CD8-positive, alpha-beta memory T cell (primary cell): ENCODE measurements at places on chromosomes 4 and X. TPM values are rescaled to one million over a fixed set of nuclear protein-coding genes. Genes with fewer than 3 reads are reported as not detected.

DNA sequence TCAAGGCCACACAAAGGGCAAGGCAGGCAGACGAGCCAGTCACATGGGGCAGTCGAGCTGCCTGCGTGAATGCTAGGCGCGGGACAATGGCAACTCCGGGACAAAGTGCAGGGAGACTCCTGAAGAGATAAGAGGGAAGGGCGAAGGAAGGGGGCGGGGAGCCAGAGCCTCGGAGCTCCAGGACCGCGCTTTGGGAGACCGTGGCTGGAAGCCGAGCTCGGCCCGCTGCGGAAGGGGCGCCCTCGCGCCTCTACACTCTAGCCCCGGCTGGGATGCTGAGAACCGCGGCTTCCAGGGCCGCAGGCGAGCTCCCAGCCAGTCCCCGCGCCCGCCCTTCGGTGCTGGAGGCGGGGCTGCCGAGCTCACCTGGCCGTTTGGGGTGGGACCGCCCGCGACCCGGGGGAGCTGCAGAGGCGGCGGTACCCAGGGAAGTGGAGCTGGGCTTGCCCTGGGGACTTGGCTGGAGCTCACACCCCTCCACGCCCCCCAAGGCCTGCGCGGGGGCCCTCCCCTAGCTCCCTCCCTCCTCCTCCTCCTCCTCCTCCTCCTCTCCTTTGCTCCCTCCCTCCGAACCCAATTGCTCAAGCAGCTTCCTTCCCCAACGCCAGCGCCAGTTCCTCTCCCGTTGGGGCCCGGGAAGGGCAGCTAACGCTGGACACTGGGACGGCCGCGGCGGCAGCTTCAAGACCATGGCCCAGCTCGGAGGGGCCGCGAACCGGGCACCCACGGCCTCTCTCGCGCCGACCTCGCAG is at the start of gene SOWAHD:
Gene SOWAHD (plus strand): TSS at position 610 of the 752 bp plus-strand sequence. CDS start 80 bp downstream, at position 690.
- H3K27ac ChIP-seq, result no peak within 1 kb of the TSS
- H3K36me3 ChIP-seq, result no peaks in the 10 kb centered on the region
- peak; percentile 21 for DNase-seq
- H3K27me3 ChIP-seq, result no peaks in the 10 kb centered on the region
- peak within 1 kb of the TSS; percentile 47 for H3K4me3 ChIP-seq

Gene GRPR
- 0.20 TPM for total RNA-seq

Gene TMEM31
- not detected for total RNA-seq

DNA sequence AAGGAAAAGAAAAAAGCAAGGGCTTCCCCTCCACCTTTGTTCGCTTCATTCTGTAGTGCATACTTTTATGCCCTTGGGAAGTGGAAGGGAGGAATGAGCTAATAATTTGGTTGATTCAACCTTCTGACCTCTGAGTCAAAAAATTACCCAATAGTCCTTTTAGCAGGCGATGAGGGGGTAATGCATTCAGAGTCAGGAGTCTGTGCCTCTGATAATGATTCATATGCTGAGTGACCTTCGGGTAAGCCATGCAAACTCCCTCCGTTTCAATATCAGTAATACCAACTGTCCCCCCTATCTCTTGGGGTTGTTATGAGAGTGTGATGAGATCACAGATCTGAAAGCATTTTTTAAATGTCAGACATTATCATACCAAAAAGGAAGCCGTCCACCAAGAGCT is 41.6 kb upstream of the ACSL4 start:
- no peak for DNase-seq
- no peak overlapping the region for H3K4me3 ChIP-seq
- no peaks in the 10 kb centered on the region for H3K36me3 ChIP-seq
- H3K27ac ChIP-seq, result no peak overlapping the region
- H3K4me1 ChIP-seq, result no peaks in the 10 kb centered on the region
- no peaks in the 10 kb centered on the region for H3K27me3 ChIP-seq

GRCh38 chrX:84865113-84865512 is 138.6 kb upstream of the APOOL start:
- no peak for DNase-seq
- no peaks in the 10 kb centered on the region for H3K4me1 ChIP-seq
- H3K27me3 ChIP-seq, result no peaks in the 10 kb centered on the region

Gene PABPC1L2B
- total RNA-seq, result not detected

DNA sequence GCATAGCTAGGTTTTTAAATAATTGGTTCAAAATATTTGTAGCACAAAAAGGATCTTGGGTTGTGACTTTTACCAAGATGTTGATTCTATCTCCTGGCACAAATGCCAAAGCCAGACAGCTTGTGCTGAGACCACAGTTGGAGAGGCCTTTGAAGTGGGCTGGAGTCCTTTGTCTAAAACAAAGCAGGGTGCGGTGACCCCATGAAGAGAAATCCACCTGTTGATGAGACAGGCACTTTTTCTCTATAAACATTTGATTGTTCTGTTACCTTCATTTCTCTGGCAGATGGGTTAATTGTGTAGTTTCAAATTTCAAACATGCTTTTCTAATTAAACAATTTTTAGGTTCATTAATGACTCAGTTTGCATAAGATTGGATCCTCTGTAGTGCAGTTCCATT is 56.7 kb downstream of the STOX2 start:
- no peak for DNase-seq
- H3K4me3 ChIP-seq, result no peak overlapping the region

Gene PFKFB1
- 0.53 TPM for total RNA-seq

DNA sequence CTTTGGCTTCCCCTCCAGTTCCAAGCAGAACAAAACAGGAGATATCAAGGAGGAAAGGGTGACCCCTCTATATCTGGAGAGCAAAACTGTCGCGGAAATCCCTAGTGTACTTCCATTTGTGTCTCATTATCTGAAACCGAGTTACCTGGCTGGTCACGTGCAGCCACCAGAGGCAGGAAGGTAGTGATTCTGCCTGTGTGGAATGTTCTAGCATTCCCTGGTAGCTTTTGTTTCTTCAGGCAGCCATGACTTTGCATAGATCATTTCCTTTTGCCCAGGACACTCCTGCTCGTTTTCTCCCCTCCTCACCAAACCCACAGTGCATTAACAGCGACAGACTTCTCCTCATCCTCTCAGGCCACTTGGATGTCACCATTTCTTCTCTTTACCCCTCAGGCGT is 107.9 kb downstream of the PTTG2 start:
- no peaks in the 10 kb centered on the region for H3K27me3 ChIP-seq
- H3K4me3 ChIP-seq, result no peak overlapping the region
- no peaks in the 10 kb centered on the region for H3K4me1 ChIP-seq
- peaks cover 10% of the 10 kb centered on the region for H3K36me3 ChIP-seq

- DNase-seq, result no peak
- H3K27me3 ChIP-seq, result no peaks in the 10 kb centered on the region
- H3K4me3 ChIP-seq, result no peak overlapping the region
- no peaks in the 10 kb centered on the region for H3K36me3 ChIP-seq
Measured at GRCh38 chr4:3706111-3706511, 60.1 kb upstream of the ADRA2C start.

DNA sequence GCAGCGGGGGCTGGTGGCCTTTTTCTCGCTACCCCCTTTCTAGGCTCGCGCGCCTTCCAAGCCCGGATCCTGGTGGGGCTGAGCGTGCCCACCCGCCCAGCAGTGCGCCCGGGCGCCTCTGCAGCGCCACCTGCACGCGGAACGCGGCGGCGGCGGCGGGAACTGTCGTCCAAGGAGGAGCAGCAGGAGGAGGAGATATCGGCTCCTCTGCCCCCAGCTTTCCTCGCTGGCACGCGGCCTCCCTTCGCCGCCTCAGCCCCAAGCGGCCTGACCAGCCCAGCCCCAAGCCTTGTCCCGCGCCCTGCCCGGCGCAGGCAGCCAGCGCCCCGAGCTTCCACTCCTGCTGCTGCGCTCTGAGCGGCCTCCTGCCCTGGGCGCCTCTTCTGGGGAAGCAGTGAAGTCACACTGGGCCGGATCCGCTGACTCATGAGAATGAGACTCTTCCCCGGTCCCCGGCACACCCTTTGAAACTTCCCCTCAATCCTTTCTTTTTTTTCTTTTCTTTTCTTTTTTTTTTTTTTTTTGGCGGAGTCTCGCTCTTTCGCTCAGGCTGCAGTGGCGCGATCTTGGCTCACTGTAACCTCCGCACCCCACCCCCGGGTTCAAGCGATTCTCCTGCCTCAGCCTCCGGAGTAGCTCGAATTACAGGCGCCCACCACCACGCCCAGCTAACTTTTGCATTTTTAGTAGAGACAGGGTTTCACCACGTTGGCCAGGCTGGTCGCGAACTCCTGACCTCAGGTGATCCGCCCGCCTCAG is 10.6 kb upstream of the ELF4 start:
- H3K27ac ChIP-seq, result peak overlapping the region; percentile 31
- no peaks in the 10 kb centered on the region for H3K27me3 ChIP-seq
- no peaks in the 10 kb centered on the region for H3K36me3 ChIP-seq
- no peaks in the 10 kb centered on the region for H3K4me1 ChIP-seq

DNA sequence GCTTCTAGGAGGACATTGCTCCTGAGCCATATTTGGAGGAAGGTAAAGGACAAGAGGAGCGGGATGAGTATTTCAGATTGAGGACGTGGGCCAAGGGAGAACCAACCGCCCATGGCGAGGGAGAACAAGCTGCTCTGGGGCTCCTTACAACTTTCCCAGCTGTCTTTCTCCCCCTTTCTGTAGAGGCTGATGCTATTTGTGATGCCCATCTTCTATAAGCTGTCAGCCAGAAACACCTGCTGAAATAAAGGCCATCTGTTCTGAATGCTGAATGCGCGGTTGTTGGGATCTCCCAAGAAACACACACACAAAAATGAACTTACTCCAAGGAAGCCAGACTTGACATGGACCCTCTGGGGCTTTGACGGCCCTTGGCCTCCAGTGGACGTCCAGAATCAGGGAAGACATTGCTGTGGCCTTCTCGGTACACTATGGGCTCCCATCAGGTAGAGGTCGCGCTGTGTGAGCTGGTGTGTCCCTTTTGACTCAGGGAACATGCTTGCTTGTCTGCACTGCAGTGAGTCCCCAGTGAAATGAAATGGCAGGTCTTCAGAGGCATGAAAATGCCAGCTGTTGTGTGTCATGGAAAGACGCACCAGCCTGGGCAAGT is 30.9 kb downstream of the RWDD4 start:
- no peaks in the 10 kb centered on the region for H3K4me1 ChIP-seq
- H3K27ac ChIP-seq, result no peak overlapping the region
- no peaks in the 10 kb centered on the region for H3K27me3 ChIP-seq

GRCh38 chr4:171342646-171343045 is 470.6 kb upstream of the GALNTL6 start:
- H3K4me1 ChIP-seq, result no peaks in the 10 kb centered on the region
- H3K4me3 ChIP-seq, result no peak overlapping the region
- no peak overlapping the region for H3K27ac ChIP-seq
- no peaks in the 10 kb centered on the region for H3K27me3 ChIP-seq

Gene TMPRSS11E
- total RNA-seq, result 0.18 TPM

Gene HGFAC
- total RNA-seq, result not detected

GRCh38 chr4:125020089-125021034 is 294.4 kb upstream of the FAT4 start:
- H3K4me3 ChIP-seq, result no peak overlapping the region
- no peaks in the 10 kb centered on the region for H3K36me3 ChIP-seq
- H3K27ac ChIP-seq, result no peak overlapping the region

- no peak overlapping the region for H3K4me3 ChIP-seq
- H3K36me3 ChIP-seq, result no peaks in the 10 kb centered on the region
- H3K27ac ChIP-seq, result no peak overlapping the region
- DNase-seq, result no peak
- no peaks in the 10 kb centered on the region for H3K4me1 ChIP-seq
Measured at GRCh38 chr4:107164962-107165475, 128.9 kb upstream of the DKK2 start.

Gene MAEA
- total RNA-seq, result 59.4 TPM

Gene ARHGAP24
- not detected for total RNA-seq

GRCh38 chr4:100170986-100171385 is 19.3 kb downstream of the DDIT4L start:
- H3K36me3 ChIP-seq, result no peaks in the 10 kb centered on the region
- H3K4me1 ChIP-seq, result no peaks in the 10 kb centered on the region
- DNase-seq, result no peak
- no peak overlapping the region for H3K27ac ChIP-seq
- no peaks in the 10 kb centered on the region for H3K27me3 ChIP-seq

DNA sequence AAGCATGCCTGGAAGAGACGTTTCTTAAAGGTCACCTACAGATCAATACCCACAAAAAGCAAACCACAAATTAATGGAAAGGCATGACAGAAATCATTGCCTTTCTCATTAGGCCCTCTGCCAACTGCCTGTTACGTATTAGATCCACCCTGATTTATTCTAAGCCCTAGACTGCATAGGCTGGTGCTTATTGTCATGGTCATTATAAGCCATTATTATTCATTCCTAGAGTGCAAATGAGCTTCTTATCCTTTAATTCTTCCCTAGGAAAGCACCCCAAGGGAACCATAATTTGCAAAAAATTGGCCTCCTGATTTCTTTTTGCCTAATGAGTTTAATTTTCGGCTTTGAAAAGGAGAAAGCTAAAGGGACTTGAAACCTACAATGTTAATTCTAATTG is 184.2 kb upstream of the GPRIN3 start:
- DNase-seq, result no peak
- H3K4me3 ChIP-seq, result no peak overlapping the region
- H3K27ac ChIP-seq, result no peak overlapping the region
- no peaks in the 10 kb centered on the region for H3K36me3 ChIP-seq
- no peaks in the 10 kb centered on the region for H3K27me3 ChIP-seq
- H3K4me1 ChIP-seq, result no peaks in the 10 kb centered on the region

DNA sequence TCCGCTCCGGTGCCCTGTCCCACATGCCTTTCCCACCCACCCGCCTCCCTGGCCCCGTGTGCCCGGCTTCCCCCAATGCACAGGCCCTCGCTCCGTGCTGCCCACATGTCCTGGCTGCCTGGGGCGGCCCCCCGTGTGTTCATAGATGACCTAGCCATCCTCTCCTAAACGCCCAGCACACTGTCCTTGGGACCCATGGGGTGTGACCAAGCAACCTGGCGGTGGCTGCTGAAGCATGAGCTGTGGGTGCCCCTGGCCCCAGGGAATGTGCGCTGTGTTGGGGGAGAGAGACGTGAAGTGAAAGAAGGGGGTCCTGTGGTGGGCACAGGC is 28.3 kb downstream of the MAEA start:
- no peak for DNase-seq
- no peaks in the 10 kb centered on the region for H3K27me3 ChIP-seq
- H3K36me3 ChIP-seq, result peaks cover 37% of the 10 kb centered on the region
- peaks cover 7% of the 10 kb centered on the region for H3K4me1 ChIP-seq

GRCh38 chr4:175092114-175092513 is 174.0 kb downstream of the ADAM29 start:
- DNase-seq, result no peak
- H3K4me3 ChIP-seq, result no peak overlapping the region
- no peaks in the 10 kb centered on the region for H3K36me3 ChIP-seq
- no peaks in the 10 kb centered on the region for H3K27me3 ChIP-seq
- H3K4me1 ChIP-seq, result no peaks in the 10 kb centered on the region
- H3K27ac ChIP-seq, result no peak overlapping the region

Gene CXCL8
- total RNA-seq, result 0.42 TPM

Gene COL4A5
- not detected for total RNA-seq

DNA sequence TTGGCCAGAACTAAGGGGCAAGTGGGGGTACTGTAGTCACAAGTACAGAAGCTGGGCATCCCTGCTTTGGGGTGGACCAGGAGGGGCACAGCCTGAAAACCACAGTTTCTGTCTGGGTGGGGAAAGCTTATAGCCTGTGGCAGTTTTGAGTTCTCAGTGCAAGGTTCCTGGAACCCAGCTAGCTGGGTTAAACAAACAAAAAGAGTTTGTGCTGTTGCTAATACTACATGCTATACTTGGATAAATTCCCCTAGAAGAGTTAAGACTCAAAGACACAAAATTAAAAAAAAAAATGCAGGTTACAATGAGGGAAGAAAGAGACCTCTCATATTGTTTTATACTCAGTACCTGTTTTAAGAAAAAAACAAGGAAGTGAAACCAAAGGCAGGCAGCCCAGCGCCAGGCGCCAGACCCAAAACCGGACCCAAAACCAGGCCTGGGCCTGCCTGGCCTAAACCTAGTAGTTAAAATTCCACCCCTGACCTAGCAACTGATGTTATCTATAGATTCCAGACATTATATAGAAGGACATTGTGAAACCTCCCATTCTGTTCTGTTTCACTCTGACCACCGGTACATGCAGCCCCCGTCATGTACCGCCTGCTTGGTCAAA is 50.8 kb downstream of the SLC2A9 start:
- H3K27ac ChIP-seq, result no peak overlapping the region
- no peak for DNase-seq
- no peak overlapping the region for H3K4me3 ChIP-seq
- H3K36me3 ChIP-seq, result no peaks in the 10 kb centered on the region
- H3K4me1 ChIP-seq, result no peaks in the 10 kb centered on the region
